Colonic mucosa (tissue), 4 donors: ENCODE measurements at places on chromosomes 2 and 18.

- no peak for DNase-seq
Observed at GRCh38 chr18:58247363-58247834, 203.4 kb downstream of the NEDD4L start.

- no peak for DNase-seq
Observed at GRCh38 chr18:42052122-42052708, 97.2 kb downstream of the PIK3C3 start.

- no peak for DNase-seq
Observed at GRCh38 chr2:74815941-74816340, 18.0 kb upstream of the HK2 start.

GRCh38 chr2:29573147-29573546, 348.2 kb downstream of the ALK start:
- DNase-seq, result no peak

DNA sequence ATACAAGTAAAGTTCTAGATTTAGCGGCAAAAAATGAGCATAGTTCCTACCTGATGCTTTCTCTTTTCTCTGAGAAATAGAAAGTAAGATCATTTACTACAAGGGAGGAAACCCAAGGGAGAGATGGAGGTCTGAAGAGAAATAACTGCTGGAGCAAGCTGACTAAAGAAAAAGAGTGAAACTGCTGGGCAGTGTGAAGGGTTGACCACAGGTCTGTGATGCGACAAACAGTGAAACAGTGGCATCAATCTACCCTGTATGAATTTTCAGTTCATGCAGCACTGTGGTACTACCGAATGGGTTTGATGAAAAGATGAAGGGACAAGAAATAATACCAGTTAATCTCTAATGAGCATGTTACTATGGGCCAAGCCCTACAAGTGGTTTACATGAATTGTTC, 52.2 kb downstream of the CUL3 start:
- no peak for DNase-seq

DNA sequence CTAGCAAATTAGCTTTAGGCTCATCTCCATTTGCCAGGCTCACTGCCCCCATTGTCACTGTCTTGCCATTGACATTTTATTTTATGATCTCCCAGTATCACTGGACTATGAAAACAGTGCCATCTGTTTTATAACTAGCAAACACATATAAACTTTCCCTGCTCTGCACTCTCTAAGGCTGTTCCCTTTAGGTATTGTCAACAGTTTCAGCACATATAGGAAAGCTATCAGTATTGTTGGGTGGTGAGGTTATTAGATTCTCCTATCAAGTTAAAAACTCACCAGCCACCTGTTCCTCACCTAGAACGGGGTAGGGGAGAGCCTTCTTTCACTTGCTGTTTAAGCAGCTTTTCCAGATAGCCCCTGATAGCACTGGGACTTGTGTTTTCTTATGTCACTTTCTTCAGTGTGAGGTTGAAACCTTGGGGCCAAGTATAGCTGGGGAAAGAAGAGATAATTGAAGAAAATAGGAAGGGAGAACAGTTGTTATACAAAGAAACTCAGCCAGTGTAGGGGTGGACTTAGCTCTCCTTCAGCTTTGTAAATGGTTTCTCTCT, 32.5 kb downstream of the CFLAR start:
- no peak for DNase-seq

DNA sequence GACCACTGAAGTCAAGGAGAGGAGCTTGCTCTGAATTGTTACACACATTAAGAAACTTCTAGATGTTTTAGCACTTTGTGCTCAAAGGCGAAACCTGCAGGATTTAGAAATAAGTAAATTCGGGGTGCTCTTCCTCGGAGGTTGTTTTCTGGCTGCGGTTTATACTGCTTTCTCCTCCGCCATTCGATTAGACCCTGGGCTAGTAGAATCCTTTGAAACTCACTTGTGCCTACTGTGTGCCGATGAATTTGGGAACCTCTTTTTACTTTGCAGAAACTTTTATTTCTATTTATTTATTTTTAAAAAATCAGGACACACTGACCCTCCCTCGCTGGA, 3.5 kb downstream of the MEIS1 start:
- no peak for DNase-seq

- DNase-seq, result no peak
Observed at GRCh38 chr2:239946864-239947728, 78.0 kb downstream of the NDUFA10 start.

DNA sequence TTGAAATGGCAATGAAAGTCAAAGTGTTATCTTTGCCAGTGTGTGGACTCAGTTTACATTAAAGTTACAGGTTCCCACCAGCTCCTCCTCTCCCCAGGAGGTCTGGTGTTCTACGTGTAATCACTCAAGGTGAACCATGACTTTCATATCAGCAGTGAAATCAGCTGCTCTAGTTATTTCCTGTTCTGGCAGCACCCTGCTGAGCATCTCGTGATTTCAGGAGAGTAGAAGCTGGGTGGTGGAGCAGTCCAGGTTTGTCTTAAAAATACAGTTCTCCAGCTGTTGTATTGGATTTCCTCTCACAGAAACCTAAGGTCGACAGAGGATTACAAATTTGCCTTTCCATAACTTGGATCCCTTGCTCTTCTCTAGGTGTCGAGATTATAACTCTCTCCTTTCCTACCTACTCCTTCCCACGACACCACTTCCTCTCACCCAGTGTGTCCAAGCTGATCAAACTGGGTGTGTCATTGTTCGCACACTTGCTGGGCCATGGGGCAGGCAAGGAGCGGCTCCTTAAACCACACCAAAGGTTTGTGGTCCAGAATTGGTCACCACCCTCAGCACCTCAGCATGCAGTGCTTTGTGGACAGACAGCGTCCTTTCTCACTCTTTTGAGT, 13.0 kb upstream of the ARHGAP25 start:
- DNase-seq, result peak; percentile 54

DNA sequence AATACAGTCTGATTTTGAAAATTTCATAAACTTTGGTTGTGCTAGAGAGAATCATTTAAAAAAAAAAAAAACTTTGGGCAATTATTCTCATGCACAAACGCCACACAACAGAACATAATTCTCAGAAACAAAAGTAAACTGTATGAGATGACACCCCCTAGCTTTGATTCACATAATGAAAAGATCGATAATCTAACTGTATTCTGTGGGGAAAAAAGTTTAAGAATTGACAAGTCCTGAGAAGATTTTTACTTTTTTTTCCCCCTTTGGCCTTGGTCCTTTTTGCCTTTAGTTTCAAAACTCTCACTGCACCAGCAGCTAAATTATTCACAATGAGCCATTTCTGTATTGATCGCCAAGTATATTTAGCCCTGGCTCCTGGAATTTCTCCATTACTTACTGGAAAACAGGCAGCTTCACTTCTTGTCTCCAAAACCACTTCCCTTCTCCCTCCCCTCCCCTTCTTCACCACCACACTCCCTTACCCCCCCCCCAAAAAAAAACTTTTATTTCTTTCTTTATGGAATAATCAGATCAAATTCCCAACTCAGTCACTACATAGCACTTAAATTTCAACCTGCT, 2.0 kb downstream of the IKZF2 start:
- no peak for DNase-seq

DNA sequence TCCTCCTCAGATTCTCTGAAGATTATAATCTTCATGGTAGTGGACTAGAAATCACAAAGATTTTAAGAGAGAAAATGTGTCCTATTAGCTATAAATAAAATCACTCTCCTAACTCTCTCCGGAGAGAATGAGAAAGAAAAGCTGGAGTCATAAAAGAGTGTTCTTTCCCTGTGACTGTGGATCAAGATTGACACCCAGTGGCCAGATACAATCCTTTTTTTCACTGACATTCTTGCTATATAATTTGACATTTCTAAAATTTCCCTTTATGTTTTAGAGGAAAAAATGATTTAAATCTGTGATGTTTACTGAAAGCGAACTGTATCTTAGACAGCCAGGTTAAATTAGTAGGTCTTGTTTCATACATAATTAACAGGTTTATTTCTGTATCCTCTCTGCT, 35.4 kb upstream of the LRP2 start:
- no peak for DNase-seq

- DNase-seq, result no peak
Observed at GRCh38 chr2:203673933-203674332, 32.5 kb upstream of the CD28 start.

- no peak for DNase-seq
Observed at GRCh38 chr2:194004590-194005206, 1652.3 kb upstream of the SLC39A10 start.

DNA sequence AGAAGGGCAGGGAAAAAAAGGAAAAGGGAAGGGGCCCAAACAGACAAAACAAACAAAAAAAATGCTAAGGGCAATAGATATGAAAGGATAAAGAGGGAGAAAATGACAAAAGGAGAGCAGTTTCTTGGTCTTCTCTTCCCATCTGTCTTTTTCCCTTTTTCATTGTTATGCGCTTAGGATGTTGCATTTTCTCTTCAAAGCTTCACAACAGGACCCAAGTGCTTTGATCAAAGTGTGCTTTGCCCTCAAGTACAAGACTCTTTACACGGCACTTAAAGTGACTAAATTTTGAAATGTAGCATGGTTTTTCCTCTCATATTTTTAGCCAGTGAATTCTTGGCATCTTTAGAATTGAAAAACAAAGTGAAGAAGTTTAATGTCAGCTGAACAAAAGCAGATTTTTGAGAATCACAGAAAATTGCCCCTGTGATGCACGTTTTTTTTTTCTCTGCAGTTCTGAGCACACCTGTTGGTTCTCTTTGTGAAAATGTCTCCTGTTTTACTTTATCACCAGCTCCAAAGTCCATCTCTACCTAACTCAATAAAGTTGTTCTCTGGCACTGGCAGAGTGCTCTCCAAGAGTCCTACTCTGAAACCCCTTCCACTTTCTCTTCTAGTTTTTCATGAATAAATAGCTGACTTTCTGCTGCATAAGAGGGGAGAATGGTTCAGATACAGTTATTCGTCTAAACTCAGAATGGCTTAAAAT, 126.6 kb downstream of the KCNH7 start:
- DNase-seq, result no peak

- DNase-seq, result peak; percentile 32
Observed at GRCh38 chr18:57915865-57916582, 112.9 kb upstream of the ATP8B1 start.

DNA sequence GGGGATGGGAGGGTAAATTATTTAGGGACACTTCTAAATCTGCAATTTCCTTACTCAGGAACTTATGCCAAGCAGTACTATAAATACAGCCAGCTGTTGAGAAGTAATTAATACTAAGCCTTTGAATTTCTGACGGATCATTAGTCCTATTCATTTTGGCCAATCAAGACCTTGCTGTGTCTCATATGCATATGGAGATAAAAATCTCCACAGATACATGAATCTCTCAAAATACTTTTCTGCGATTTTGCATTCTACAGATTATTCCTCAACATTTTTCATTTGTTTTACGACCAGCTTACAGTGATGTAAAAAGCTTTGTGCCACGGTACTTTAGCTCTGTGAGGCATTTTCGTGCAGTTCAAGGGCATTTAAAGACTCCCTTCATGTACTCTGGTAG, 16.7 kb downstream of the LANCL1 start:
- no peak for DNase-seq

DNA sequence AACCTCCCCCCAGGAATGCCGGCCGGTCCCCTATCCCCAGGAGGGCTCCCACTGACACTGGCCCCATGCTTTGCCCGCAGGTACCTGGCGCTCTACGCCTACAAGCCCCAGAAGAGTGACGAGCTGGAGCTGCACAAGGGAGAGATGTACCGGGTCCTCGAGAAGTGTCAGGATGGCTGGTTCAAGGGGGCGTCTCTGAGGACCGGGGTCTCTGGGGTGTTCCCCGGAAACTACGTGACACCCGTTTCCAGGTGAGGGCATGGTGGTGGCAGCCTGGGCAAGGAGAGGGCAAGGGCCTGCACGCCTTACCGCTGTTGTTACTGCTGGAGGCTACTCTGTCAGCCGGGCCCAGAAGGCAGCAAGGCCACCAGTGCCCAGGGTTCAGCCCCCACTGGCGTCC, 181.3 kb downstream of the SEPTIN10 start:
- DNase-seq, result no peak

DNA sequence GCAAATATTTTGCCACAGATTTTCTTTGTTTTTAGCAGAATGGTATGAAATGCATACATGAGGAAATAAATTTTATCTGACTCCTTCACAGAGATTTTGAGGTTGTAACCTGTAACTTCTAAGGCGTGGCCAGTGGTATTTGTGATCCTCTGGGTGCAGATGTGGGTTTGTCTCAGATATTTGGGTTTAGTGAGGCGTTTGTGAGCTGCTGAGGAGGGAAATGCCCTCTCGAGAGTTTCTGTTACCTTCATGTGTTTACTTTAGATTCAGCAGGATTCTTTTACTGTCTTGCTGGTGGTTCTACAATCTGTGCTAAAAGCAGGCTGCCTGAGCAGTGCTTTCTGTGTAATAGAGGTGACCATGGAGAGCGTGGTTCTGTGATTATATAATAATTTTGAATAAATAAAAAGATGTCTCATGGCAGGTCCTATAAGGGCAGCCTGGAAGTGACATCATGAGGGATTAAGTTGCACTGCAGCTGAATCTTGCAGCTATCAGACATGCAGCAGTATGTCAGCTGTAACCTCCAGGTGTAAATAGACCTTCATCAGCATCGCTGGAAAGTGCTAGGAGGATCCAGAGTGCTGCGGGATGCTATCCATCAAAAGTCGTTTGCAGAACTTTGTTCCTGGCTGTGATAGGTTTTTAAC, 34.1 kb downstream of the TANC1 start:
- no peak for DNase-seq

DNA sequence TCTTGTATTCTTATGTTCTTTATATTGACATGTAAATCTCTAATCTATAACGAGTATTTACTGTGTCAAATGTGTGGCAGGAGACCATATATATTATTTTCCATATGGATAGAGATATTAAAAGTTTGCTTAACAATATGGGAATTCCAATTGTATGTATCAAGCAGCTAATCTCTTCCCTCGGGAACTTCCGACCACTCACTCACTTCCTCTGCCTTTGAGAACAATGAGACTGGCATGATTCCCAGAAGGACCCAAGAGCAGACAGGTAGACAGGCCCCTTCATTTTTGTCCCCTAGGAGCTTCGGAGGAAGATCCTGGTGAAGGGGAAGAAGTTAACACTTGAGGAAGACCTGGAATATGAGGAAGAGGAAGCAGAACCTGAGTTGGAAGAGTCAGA, 24.1 kb downstream of the PLCD4 start:
- DNase-seq, result no peak

DNA sequence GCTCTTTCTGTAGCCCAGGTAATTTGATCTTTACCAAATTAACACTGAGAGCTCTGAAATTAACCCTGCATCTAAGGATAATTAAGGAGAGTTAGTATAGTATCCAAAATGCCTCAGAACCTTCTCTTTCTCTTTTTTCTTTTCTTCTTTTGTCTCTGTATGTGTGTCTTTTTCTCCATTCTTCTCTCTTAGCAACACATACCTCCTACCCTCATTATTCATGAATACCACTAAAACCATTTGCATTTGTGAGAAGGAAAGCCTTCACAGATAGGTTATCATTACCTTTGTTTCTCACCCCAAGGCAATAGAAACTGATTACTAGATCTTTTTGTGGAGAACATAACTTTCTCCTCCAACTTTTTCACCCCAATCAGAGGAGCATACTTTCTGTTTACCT, 376.5 kb upstream of the NXPH2 start:
- no peak for DNase-seq

GRCh38 chr2:97788986-97789644, 75.7 kb downstream of the ZAP70 start:
- no peak for DNase-seq
